HTR-8/SVneo (cell line): ENCODE measurements at places on chromosomes 16 and 17.

DNA sequence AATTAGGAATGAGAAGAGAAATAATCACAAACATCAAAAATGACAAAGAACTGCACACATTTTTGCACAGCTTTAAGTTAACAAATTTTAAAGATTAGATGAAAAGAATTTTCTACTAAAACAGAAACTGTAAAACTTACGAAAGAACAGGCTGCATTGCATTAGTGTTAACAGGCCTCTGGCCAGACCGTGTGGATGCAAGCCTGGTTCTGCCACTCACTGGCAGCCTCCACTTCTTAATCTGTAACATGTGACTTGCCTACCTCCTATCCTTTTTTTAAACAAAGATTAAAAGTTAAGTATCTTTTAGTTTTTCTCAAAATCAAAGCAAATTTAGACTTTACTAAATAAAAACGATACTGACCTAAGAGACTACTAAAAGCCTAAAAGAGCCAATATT lies 37.5 kb downstream of the CREBBP start:
- DNase-seq: no peak

- no peak for DNase-seq
Observed at GRCh38 chr16:51864575-51864974, 682.4 kb downstream of the TOX3 start.

DNA sequence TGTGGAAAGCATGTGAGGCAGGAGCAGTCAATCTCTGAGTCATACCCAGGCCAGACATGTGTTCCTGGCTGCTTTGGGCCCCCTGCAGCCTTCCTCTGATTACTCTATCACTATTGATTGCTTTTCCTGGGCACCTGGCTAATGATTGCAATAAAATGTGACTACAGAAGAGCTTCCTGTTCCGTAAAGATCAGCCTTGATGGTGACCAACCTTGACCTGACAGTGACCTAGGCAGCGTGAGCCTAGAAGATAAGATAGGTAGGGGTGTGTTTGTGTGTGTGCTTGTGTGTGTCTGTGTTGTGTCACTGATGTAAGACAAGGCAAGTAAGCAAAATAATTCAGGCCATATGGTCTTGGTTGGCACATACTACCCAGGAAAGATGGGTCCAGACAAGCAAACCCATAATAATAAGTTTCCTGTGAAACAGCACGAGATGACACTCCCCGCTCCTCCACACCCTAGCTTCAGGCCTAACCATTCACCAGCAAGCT lies 367.7 kb upstream of the CDH11 start:
- DNase-seq: no peak

DNA sequence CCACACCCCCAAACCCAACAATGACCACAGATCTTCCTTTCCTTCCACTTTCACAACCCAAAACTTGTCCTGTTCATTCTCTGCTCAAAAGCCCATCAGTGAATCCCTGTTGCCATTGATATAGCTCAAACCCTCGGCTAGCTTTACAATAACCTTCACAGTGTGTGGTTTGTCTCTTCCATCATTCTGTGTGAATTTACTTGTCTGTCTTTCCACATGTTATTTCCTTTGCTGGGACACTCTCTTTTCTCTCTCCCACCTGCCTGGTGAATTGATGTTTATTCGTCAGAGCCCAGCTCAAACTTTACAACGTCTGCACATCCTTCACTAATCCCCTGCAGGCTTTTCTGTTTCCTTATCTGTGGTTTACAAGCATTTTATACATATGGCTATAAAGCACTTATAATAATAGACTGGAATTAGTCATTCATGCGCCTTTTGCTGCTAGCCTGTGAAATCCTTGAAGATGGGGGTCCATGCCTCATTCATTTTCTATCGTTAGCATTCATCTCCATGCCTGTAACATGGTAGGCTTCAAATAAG lies 114.4 kb downstream of the CDH13 start:
- peak; percentile 40 for DNase-seq

- DNase-seq: no peak
Observed at GRCh38 chr16:8776129-8776584, 21.3 kb downstream of the TMEM186 start.

- DNase-seq: no peak
Observed at GRCh38 chr17:1067282-1067956, 70.5 kb downstream of the TIMM22 start.

DNA sequence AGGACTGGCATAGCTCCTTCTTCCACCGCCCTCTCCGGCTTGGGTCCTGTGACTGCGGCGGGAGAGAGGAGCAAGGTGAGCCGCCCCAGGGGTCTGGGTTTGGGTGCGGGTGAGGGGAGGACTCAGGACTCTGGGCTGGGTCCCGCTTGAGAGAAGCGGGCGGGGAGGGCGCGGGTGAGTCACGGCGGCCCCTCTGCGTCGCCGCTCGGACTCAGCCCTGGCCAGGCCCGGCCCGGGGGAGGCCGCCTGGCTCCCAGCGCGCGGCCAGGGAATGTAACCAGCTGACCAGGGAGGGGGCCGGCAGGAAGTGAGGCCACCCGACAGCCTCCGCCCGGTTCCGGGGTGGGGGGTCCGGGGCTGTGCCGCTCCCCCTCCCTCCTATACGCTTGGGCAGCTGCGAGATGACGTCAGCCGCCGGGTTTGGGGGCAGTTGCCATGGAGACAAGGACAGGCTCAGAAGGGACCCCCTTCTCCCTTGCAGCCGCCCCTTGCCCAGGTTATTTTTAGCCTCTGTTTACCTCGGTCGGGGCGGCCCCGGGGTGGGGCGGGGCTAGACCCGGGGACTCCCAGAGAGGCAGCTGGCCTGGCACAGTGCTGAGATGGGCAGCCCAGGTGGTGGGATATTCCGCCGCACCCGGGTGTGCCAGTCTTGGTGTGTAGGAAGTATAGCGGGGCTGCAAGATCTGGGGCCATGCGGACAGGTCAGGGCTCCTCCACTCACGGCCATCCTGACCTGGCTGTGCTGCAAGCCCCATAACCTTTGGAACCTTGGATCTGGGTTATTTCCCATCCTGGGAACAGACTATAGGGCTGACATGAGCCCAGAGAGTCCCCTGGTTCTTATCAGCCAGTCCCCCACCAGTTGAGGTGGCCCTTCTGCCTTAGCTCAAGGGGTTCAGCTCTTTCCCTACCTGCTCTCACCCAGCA lies 1.6 kb downstream of the RIPOR1 start:
- DNase-seq: peak; percentile 77

DNA sequence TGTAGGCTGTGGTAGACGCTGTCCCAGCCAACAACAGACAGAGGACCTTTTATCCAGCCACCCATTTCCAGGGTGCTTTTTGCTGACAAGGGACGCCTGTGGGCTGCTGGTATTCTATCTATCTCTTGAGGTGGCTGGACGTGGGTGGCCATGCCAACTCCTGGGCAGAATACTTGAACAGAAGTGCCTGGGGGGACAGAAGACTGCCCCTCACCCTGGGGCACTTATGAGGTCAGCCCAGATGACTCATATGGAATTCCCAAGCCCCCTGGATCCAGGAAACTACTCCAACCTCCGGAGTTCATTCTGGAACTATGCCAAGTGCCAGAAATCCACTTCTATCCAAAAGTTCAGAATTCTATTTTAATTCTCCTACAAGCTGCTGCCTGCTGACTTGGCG lies 61.3 kb downstream of the CDRT4 start:
- peak; percentile 67 for DNase-seq

GRCh38 chr17:3935140-3935542 lies 18.9 kb upstream of the P2RX1 start:
- DNase-seq: peak; percentile 45

GRCh38 chr16:11329071-11329491 lies 16.2 kb upstream of the RMI2 start:
- no peak for DNase-seq

DNA sequence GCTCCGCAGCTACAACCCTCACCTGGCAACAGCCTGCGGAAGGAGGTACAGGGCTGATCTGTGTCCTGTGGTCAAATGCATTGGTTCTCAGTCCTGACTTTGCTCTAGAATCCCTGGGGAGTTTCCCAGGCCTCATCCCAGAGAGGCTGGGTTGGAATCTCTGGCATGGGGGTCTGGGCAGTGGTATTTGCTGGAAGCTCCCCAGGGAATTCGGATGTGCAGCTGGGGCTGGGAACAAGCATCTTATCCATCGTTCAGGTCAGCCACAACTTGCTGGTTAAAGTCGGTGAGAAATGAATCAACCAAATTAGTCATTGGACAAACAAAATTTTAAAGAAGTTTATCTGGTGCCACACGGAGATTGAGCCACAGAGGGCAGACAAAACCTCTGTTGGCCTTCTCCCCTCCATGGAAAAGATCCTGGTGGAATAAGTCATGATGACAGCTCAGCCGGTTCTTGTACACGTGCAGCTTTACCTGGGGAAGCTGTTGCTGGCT lies 231.2 kb downstream of the FOXL1 start:
- peak; percentile 57 for DNase-seq

DNA sequence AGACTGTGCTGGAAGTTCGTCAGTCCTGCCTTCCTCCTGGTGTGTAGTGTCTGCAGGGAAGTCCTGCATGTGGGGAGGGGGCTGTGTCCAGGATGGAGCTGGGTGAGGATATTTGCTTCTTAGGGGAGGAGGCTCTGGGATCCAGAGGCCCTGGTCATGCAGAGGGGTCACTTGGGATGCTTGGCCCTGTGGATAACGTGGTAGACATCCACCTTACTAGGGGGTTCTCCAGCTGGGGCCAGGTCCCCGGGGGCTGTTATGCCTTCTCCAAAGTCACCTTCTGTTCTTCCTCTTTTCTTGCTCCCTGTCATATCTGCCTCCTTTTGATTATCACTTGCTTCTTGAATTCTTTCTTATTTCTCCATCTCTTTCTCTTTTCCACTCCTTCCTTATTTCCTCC lies 43.8 kb downstream of the SLC6A2 start:
- no peak for DNase-seq

DNA sequence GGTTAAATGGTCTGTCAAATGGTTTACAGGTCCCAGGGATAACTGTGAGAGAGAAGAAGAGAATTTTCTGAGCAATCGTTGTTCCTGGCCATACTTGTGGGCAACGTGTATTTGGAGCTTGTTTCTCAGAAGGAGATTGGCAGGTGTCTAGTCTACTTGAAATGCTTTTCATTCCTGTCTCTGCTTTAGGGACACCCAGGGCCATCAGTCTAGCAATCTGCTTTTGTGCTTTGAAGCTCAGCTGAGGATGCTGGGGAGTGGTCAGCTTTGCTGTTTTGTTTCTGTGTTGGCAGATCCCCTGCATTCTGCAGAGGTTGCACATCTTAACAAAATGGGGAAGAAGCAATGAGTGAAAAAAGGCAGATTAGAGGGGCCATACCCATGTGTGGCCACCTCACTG lies 193.7 kb downstream of the SHISA9 start:
- DNase-seq: no peak

- no peak for DNase-seq
Observed at GRCh38 chr17:58353389-58353825, 1.4 kb upstream of the SUPT4H1 start.

DNA sequence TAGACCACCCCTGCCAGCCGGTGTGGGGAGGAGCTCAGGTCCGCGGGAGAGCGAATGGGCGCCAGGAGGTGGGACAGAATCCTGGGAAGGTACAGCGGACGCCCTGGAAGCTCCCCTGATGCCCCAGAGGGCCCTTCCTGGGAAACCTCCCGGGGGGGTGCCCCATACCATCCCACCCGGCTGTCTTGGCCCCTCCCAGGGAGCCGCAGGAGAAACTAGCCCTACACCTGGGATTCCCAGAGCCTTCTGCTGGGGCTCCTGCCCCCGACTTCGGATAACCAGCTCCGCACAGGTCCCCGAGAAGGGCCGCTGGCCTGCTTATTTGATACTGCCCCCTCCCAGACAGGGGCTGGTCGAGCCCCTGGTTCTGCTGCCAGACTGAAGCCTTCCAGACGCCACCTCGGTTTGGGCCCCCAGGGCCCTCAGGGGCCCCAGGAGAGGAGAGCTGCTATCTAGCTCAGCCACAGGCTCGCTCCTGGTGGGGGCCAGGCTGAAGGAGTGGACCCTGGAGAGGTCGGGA lies 3.0 kb upstream of the CBX4 start:
- DNase-seq: no peak

DNA sequence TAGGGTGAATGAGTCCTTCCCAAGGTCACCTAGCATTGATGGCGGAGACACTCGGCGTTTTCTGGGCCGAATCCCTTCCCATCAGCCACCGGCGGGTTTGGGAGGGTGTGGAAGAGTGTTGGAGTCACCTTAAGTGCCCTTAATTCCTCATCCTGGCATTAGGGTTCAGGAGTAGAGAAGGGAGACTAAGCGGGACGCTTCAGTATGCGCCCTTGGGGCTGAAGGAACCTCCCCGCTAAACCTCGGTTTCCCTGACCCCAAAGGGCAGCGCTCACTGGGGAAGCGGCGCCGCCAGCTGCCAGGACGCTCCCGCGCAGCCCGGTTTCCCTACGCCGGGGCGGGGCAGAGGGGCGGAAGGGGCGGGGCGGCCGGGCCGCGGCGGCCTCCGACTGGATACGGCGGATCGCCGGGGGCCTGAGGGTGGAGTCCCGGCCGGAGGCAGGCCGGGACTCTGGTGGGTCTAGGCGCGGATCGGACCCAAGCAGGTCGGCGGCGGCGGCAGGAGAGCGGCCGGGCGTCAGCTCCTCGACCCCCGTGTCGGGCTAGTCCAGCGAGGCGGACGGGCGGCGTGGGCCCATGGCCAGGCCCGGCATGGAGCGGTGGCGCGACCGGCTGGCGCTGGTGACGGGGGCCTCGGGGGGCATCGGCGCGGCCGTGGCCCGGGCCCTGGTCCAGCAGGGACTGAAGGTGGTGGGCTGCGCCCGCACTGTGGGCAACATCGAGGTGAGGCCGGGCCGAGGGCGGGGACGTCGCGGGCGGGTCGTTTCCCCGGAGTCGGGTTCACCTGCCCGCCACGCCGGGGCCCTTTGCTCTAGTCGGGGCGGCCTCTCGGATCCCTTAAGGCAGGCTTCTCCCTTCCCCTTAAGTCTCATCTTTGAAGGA lies at the start of gene DHRS11:
DHRS11 (plus strand) TSS at position 446 of the 882 bp plus-strand sequence; CDS start at position 577, 131 bp downstream.
- peak; percentile 92 for DNase-seq
